ENCODE measurements at places on chromosomes 7 and 10. TPM values are rescaled to one million over a fixed set of nuclear protein-coding genes. Genes with fewer than 3 reads are reported as not detected.

GRCh38 chr10:33635967-33636515 lies 301.6 kb upstream of the NRP1 start:
- DNase-seq = no peak

DNA sequence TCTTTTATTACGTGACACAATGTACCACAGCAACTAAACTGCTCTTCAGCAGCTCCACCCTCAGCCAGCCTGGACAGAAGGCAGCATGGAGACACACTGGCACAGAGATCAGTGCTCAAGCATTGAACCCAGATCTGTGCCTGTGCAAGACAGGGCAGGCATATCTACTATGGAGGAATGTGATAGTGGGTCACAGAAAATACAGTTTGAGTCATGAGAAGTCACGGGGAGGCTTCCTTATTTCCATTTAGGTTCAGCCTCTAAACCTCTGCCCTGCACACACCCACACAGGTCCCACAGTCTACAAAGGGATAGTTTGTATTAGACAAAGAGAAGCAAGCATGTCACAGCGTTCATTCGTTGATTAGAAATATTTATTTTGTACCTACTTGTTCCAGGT lies 187.4 kb upstream of the AGR3 start:
- no peak for DNase-seq

GRCh38 chr10:102599565-102600327 lies 44.5 kb upstream of the TRIM8 start:
- DNase-seq = peak; percentile 90

DNA sequence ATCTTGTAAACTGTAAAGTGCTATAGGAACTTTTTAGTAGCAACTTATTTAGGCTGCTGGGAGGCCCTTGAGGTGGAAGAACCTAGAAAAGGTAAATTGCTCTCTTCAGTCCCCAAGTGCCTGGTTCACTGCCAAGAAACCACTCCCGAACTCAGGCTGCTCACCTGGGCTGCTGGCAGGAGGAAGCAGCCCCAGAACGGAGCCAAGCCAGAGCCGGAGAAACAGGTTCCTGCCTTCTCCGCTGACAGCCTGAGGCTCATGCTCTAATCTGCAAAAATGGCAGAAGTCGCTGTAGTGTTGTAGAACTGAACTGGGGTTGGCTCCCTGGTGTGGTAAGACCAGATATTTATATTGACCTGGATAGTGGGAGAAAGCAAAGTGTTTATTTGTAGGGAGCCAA lies 136.0 kb downstream of the CUL2 start:
- DNase-seq = no peak

- DNase-seq = peak; percentile 60
These were observed 994 bp upstream of the CYP51A1 start for GRCh38 chr7:92135052-92135889.

The VGF gene
- 5.7 TPM for total RNA-seq

The SDHAF3 gene
- 103 TPM for total RNA-seq

The RELN gene
- 25.1 TPM for total RNA-seq

The SEC31B gene
- 4.6 TPM for total RNA-seq

- no peak for DNase-seq
These were observed 136.4 kb downstream of the CDC14C start for GRCh38 chr7:49060743-49061142.

GRCh38 chr7:37494926-37495325 lies 46.3 kb upstream of the ELMO1 start:
- DNase-seq = no peak

DNA sequence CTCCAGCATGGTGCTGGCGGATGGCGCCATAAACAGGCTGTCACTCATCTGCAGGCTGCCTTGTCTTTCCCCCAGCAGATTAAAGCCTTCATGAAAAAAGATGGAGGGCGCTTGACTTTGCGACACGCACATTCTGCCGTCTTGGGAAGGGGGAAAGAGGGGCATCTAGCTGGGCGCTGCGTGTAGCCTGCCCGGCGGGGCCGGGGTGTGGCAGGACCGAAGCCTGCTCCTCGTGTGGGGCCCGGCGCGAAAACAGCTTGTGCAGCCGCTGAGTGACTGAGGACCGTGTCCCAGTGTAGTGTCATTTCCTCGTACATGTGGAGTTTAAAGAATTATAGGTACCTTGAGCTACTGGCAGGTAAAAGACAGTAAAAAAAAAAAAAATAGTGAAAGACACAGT lies 97.9 kb downstream of the MGMT start:
- DNase-seq = no peak

- DNase-seq = peak; percentile 81
These were observed 42.9 kb upstream of the BHLHA15 start for GRCh38 chr7:98168181-98168903.

GRCh38 chr10:6153845-6154244 lies 48.9 kb upstream of the PFKFB3 start:
- no peak for DNase-seq

DNA sequence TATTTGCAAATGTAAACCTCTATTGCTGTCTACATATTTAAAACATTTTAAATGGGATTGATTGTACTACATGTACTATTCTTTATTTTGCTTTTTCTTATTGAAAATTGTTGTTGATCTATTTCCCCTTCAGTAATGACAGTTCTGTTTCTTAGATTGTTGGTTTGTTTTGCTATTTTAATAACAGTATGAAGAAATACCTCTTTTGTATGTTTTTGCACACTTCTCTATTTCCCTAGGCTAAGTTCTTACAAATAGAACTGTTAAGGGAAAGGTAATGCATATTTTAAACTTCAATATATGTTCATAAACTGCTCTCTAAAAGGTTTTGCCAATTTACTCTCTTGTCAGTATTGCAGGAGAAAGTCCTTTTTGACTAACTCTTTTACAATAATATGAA lies 195.0 kb upstream of the PRPS1L1 start:
- no peak for DNase-seq

The DYDC2 gene
- not detected for total RNA-seq

DNA sequence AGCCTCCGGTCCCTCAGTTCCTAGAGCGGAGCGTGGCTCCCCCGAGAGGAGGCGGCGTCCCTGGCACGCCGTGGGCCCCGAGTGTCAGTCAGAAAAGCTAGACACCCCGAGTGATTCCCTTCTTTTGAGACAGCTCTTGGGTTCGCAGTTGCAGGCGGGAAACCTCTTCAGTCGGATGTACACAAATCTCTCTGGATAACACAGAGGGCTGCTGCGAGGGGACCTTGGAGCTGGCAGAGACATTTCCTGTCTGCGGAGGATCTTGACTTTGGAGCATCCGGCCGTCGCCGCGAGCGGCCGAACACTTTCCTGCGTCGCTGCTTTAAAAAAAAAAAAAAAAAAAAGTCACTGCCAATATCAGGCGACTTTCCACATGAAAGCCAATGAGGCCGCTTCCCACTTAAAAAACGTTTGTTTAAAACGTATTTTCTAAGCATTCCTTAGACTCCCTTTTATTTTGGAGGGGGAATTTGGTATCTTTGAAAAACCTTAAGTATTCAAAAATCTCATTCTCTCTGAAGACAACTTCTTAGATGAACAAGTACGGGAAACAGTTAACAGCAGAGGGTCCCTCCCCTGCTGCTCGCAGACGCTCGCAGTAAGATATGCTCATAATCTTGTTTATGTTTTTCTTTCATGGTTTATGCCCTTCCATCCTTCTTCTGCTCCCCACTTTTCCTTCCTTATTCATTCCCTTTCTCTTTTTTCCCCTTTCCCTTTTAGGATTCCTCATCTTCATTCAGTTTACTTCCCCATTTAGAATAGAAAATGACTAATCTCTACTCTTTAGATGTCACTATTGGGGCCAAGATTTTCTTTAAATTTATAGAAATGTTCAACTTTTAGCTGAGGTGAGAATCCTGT lies 10.0 kb downstream of the HHEX start:
- peak; percentile 78 for DNase-seq

The PTPRN2 gene
- total RNA-seq = 0.09 TPM

- no peak for DNase-seq
These were observed 675.4 kb upstream of the FOXK1 start for GRCh38 chr7:4006687-4007086.

- peak; percentile 34 for DNase-seq
These were observed 315.3 kb downstream of the LHFPL3 start for GRCh38 chr7:104643587-104644217.

DNA sequence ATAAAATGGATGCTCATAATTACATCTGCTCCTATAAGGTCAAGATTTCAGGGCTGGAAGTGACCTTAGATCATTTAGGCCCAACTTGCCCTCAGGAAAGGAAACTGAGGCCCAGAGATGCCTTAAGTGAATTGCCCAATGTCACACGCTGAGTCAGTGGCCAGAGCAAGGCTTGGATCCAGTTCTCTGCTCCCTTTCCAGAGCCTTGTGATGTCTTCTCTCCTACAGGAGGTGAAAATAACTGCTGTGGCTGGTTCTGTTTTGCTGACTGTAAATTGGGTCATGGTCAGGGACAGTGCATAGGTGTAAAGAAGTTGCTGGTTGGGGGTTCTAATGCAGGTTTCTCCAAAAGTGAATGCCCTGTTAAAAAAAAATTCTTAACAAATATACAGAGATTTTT lies 91.3 kb downstream of the TCF7L2 start:
- no peak for DNase-seq

The HABP2 gene
- 0.07 TPM for total RNA-seq

- no peak for DNase-seq
These were observed 34.5 kb downstream of the RTKN2 start for GRCh38 chr10:62234077-62234605.

DNA sequence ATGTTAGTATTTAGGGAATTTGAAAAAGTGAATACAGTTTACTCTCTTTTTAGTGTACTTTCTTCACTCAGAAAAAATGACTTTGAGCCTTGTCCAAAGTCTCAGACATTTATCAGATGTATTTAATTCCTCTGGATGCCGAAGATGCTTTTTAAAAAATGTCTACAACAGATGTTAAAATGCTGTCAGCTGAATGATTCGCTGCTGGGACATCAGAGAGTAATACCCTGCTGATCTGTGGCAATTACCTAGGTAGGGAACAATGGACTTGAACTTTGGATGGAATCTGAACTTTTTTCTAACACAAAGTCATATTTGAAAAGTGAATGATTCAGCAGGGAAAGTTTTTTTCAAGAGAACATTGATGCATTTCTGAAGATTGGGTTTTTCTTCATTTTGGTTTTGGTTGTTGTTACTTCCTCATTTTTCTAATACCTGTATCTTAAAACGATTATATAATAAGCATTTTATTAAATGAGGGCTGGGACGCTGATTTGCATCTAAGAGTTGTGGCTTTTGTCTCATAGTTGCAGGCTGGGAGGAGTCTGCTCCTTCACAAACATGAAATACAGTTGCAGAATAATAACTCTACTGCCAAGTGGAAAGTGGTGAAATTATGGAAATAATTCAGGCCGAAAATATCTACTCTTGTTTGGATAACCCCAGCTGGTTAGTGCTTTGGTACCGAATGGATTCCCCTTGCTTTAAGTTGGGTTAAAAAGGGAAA lies 98.0 kb downstream of the SPAG6 start:
- no peak for DNase-seq
